ENCODE measurements at places on chromosomes 7 and 10.
A peak's percentile ranks its signal among the peaks of the same experiment; 100 is the strongest.

- DNase-seq: peak; percentile 75
Measured at GRCh38 chr10:93199191-93199751, 125.6 kb downstream of the CYP26A1 start.

DNA sequence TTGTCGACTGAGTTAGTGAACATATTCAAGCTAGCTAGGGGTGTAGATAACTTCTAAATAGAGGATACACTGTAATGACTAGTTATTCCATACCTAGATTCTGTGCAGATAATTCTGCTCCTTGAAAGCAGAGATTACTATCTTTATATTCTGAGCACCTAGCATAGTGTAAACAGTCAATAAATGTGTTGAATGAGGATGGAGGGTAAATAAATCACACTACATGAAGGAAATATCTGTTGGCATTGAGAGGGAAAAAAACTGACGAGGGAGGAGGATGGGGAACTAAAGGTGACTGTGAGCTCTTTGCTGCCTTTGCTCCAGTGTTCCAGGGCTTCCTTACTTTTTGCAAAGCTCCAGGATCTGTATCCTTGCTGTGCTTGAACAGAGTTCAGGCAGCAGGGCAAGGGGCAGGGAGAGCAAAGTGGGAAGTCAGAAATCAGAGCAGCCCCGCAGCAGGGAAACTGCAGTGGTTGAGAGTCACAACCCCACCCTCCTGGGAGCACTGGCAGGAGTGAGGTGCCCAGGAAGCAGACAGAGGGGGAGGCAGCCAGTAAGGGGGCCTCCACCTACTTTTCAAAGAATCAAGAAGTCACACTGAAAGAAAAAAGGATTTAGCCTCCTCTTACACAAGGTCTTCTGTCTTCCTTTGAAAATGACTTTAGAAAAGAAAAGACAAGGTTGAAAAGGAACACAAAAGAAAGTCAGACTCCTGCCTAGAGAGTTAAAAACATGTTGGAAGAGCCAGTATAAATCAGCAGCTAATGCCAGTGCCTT, 71.8 kb upstream of the LRRN3 start:
- DNase-seq: no peak

DNA sequence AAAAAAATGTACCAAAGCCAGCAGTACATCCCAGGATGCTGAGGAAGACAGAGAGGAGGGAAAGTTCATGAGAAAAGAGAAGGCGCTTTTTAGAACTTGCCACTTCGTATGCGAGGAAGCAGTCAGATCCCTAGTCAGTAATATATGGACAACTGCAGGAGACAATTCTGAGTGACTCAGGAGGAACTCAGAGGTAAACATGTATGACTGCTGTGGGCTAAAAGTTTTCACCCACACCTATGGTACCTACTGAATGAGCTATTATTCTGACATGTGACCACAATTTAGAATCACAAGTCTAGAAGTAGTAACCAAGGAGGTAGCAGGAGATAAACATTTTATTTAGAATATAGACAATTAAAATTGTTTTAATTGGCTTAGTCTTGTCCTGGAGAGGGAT, 126.5 kb downstream of the ICA1 start:
- no peak for DNase-seq

- DNase-seq: no peak
Measured at GRCh38 chr7:70027867-70028266, 429.6 kb downstream of the AUTS2 start.

- peak; percentile 99 for DNase-seq
Measured at GRCh38 chr10:70664702-70665195, 7.6 kb upstream of the ADAMTS14 start.

DNA sequence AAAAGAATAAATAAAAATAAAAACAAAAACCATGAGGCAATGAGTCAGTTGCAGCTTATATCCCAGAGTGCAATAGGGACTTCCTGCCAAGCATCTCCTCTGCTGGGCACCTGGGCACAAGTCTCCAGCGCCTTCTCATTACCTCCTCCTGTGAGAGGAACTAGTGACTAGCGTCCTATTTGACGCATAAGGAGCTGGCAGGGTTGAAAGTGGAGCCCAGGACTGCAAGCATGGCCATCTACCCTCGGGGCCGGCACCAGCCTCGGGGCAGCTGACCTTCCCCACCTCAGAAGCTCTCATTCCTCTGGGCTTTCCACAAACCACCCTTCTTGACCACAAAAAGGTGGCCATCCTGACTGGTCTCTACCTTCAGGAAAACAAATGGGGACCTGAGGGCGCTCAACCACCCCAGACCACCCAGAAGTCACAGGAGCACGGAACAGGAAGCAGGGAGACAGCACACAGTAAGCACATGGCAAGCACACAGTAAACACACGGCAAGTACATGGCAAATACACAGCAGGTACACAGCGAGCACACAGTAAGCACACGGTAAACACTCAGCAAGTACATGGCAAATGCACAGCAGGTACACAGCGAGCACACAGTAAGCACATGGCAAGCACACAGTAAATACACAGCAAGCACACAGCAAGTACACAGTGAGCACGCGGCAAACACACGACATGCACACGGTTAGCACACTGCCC, 19.1 kb downstream of the CTBP2 start:
- DNase-seq: no peak

- no peak for DNase-seq
Measured at GRCh38 chr10:9205558-9205957, 1151.1 kb downstream of the GATA3 start.

DNA sequence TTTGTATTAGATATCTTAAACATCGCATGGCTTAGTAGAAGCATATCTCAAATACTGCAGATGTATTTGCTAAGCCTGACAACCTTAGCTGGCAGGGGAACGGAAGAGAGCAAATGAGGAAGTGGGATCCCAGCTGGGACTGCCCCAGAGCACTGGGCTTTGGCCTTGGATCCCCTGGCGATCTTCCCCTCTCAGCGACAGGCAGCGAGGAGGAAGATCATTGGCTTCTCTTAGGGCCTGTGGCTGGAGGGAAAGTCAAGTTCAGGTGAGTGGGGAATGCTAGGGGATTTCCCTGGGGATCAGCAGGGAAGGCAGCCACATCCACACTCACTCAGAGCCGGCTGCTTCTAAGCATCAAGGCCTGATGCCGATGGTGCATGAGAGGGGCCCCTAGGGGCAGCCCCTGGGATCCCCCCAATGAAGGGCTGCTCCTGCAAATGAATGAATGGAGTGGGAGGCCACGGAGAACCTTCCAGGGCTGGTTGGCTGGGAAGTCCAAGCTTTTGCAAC, 42.0 kb downstream of the LYZL2 start:
- no peak for DNase-seq

DNA sequence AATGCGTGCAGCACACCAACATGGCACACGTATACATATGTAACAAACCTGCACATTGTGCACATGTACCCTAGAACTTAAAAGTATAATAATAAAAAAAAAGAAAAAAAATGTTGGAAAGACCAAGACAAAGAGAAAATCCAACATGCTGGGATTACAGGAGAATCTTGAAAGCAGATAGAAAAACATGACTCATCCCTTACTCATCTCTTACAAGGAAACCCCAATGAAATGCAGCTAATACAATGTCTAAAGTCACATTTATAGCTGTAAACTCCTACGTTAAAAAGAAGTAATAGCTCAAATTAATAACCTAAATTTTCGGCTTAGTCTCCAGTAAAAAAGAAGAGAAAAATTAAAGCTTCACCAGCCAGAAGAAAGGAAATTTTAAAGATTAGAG, 47.5 kb upstream of the DGKB start:
- DNase-seq: peak; percentile 18

- DNase-seq: no peak
Measured at GRCh38 chr10:17428351-17429097, 25.9 kb downstream of the ST8SIA6 start.

- no peak for DNase-seq
Measured at GRCh38 chr10:122207596-122207995, 63.5 kb upstream of the BTBD16 start.

GRCh38 chr7:108419961-108420908, 36.0 kb downstream of the NRCAM start:
- DNase-seq: no peak

- no peak for DNase-seq
Measured at GRCh38 chr10:89773081-89773480, 71.7 kb downstream of the KIF20B start.

GRCh38 chr10:29021591-29021990, 267.3 kb upstream of the LYZL1 start:
- DNase-seq: no peak

DNA sequence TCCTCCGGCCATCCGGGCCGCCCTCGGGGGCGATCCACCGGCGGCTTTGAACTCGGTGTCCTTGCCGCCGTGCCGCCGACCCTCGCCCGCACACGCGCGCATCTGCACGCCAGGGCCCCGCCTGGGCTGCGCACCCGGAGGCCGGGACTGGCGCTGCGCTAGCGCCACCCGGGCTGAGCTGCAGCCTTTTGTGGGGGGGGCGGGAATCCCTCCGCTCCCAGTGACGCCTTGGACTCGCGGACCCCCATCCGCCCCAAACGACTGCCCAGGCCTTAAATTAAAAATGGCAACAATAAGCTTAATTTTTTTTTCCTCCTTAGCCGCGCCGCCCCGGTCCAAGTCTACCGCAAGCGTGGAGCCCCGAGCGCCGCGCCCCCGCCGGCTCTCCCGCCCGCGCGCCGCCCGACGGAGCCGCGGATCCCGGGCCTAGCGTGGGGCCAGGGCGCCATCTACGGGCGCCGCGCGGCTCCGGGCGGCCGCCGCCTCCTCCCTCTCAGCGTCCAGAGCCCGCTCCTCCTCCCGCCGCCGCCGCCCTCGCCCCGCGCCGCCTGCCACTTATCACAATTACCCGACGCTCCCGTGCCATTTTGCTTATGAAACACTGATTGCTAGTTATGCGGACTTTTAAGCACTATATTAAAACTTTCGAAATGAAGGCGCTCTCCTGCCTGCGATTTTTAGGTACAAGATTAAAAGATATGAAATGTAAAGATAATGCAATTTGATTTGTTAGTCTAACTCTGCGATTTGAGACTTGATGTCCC, 7.5 kb upstream of the EBF3 start:
- peak; percentile 56 for DNase-seq

DNA sequence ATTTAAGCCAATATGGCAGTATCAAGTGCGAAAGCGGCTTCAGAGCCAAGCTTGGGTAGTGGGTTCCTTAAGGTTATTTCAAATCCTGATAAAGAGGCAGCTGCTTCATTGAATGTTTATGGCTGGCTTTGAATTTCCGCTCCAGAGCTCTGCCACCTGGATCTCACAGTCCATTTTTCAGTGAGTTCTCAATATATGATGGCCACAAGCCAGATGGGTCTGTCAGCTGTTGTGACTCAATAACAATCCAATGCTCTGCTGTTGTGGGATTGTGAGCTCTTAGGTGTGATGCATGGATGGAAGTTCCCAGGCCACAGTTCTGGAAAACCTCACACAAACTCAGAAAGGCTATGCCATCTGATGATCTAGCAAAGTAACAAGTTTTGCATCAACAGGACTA, 743.8 kb upstream of the LRRN3 start:
- peak; percentile 22 for DNase-seq

DNA sequence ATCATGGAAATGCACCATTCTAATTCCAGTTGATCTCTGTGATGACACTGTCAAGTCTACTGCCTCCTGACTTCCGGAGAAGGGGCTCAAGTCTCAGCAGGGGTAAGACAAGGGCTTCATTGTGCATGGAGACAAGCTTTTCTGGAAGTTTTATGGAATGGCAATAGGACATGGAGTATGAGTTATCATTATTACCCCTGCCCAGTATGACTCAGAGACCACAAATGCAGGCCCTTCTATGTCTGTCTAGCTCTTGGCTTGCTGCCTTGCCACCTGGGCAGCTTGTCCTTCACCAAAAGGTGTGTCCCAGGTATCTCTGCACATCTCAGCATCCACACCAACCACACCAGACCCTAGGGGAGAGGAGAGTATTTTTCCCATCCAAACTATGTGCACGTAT, 34.9 kb upstream of the KIAA1217 start:
- DNase-seq: no peak

DNA sequence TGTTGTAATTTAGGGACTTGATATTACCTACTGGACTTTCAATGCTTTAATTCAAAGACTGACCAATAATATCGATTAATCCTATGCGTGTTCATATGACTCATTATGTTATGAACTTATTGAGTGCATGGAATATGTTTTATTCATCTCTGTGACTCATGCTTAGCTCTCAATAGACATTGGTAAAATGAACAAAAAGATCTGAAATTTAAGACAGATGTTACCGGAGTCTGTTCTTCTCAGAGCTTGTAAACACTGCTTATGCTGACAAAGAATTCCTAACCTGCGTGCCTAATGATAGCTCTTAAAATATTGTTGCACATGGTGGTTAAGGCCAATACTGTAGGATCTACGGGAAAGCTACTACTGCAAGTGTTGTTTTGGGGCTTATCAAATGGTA, 131.5 kb upstream of the ACBD5 start:
- DNase-seq: peak; percentile 17

DNA sequence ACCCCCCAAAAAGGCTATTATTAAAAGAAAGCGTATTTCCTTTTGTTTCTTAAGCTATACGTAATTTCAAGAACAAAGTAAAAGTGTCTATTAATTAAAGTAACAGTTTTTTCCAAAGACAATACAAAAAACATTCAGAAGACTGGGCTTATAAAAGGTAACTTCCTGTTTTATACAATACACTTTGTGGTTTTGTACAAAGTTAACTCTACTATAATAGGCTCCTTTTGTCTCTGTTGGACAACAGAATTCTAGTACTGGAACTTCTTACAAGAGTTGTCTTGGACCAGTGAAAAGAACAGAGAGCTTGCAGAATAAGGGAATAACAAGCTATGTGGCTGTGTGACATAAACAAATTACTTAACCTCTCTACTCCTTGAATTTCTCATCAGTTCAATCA, 21.5 kb downstream of the SFMBT2 start:
- no peak for DNase-seq

DNA sequence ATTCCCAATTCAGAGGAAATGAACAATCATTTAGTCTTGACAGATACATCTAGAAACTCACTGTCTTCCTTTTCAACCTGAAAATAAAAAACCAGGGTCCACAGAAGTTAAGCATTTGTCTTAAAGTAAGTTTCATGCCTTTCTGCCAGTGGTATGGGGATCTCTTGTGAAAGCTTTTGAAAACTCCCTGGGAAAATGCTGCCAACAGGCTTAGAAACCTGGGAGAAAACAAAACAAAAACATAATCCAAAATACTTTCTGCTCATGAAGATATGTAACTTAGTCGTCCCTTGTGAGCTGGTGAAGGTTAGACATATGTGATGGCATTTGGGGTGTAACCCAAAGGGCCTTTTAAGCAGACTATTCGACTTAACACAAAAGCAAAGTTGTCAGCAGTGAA, 66.4 kb upstream of the ZNF438 start:
- DNase-seq: no peak

- no peak for DNase-seq
Measured at GRCh38 chr10:22414146-22414545, 68.8 kb downstream of the SPAG6 start.

- DNase-seq: no peak
Measured at GRCh38 chr7:20661884-20662283, 46.4 kb downstream of the ABCB5 start.

- no peak for DNase-seq
Measured at GRCh38 chr7:131131746-131132431, 195.8 kb upstream of the MKLN1 start.

GRCh38 chr7:19944363-19945120, 171.1 kb upstream of the TMEM196 start:
- DNase-seq: no peak

- DNase-seq: no peak
Measured at GRCh38 chr7:50836646-50837045, 54.0 kb upstream of the GRB10 start.

GRCh38 chr10:69475433-69475830, 24.2 kb downstream of the TSPAN15 start:
- DNase-seq: no peak

GRCh38 chr10:71600849-71601248, 118.7 kb downstream of the C10orf105 start:
- DNase-seq: peak; percentile 73

All from EL (cell line).